Activated CD8-positive, alpha-beta T cell treated with anti-CD3 and anti-CD28 coated beads, Interleukin-2, amount 10 ng/mL, durations not matched to agents 7 days and 5 days (primary cell): ENCODE measurements at places on chromosomes 4 and X.

DNA sequence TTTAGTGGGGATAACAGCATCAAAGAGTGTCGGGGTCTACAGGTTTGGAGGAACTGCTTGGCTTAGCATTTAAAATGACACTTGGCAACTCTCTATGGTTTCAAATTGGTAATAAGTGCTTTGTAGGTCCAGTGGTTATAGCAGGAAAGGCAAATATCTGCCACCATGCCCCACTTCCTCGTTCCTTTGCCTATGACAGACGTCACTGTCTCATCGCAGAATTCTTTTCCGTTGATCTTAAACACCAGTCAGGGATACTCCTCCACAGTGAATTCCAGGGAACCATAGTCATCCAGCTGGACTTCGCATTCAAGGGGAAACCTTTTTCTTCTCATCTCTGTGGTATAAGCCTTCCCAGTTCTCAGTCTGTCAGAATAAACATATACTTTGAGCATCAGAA is 319.1 kb downstream of the GPAT3 start:
- no peaks in the 10 kb centered on the region for H3K36me3 ChIP-seq
- no peak overlapping the region for H3K27ac ChIP-seq
- no peaks in the 10 kb centered on the region for H3K4me1 ChIP-seq

GRCh38 chr4:79013756-79014155 is 74.5 kb upstream of the PAQR3 start:
- H3K27ac ChIP-seq = no peak overlapping the region
- H3K27me3 ChIP-seq = no peaks in the 10 kb centered on the region
- H3K36me3 ChIP-seq = no peaks in the 10 kb centered on the region
- H3K4me3 ChIP-seq = no peak overlapping the region
- H3K4me1 ChIP-seq = no peaks in the 10 kb centered on the region
- no peak for DNase-seq

DNA sequence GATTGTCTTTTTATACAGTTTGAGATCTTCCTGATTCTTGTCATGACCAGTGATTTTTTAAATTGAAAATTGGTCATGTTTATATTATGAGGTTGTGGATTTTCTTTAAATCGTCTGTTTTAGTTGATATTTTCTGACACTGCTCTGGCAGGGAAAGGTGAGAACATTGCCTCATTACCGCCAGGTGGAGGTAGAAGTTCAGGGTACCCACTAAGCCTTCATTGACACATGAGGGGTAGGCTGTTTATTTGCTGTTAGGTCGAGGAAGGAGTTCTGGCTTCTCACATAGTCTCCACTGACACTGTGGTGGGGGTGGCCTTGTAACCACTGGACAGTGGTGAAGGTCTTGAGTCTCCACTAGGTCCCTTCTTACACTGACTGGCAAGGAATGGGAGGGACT is 117.6 kb upstream of the GPR101 start:
- no peaks in the 10 kb centered on the region for H3K4me1 ChIP-seq
- no peak overlapping the region for H3K4me3 ChIP-seq
- no peak for DNase-seq
- H3K27ac ChIP-seq = no peak overlapping the region
- no peaks in the 10 kb centered on the region for H3K27me3 ChIP-seq

- H3K36me3 ChIP-seq = no peaks in the 10 kb centered on the region
- H3K27ac ChIP-seq = no peak overlapping the region
- H3K27me3 ChIP-seq = peaks cover 2% of the 10 kb centered on the region
- no peak for DNase-seq
- H3K4me3 ChIP-seq = no peak overlapping the region
These were observed 110.3 kb upstream of the KIT start for GRCh38 chr4:54547299-54548097.

DNA sequence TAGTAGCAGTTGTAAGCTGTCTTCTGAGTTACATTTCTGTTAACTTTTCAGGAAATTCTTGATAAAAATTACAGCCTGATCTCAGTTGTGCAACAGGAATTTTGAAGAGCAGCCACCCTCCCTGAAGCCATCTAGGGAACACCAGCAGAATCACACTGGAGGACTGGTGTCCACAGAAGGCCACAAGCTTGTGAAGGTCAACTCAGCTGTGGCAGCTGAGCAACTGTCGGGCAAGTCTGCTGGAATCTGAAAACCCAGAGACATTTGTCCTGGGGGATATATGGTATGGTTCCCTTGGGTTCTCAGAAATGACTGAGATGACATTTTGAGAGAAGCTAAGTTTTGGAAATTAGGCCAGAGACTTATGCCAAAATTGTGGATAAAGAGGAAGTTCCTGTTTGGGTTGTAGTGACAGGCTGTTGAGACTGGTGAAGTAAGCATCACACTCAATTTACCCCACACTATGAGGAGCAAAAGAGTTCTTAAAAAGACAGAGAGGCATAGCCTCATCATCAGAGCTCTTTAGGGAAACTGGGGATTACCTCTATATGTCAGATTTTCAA is 78.1 kb upstream of the TNIP3 start:
- H3K27ac ChIP-seq = no peak overlapping the region
- peaks cover 2% of the 10 kb centered on the region for H3K4me1 ChIP-seq
- no peak for DNase-seq
- no peaks in the 10 kb centered on the region for H3K36me3 ChIP-seq

GRCh38 chr4:17587094-17587822 is 10.3 kb downstream of the LAP3 start:
- peaks cover 8% of the 10 kb centered on the region for H3K4me1 ChIP-seq
- H3K4me3 ChIP-seq = no peak overlapping the region
- H3K27ac ChIP-seq = peak overlapping the region; percentile 39

DNA sequence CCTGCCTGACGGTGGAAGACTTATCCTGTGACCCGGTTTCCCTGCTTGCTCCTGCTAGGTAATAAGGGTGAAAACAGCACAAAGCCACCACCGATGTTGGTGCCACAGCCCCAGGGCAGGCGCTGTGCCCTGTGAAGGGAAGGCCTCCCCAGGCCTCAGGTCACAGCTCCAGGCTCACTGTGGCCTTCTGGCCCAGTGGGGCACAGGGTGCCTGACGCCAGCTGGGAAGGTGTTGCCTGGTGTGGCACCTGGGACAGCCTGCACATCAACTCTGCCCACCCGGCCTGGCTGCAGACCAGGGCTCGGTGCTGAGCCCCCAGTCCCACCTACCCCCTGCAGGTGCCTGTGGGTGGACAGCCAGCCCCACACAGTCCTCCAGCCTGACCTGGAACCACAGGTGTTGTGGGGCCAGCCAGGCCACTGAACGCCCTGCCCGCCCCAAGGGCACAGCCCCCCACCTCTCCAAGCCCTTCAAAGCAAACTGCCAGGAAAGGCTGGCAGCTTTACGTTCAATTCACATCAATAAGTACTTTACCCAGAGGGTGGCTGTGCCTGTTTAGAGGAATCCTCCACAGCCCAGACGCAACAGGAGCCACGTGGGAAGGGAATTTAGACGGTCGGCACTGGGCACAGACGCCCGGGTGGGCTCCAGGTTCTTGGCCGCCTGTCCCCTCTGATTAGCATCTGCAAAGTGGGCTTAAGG is 54.3 kb downstream of the ZFYVE28 start:
- no peaks in the 10 kb centered on the region for H3K27me3 ChIP-seq
- H3K36me3 ChIP-seq = no peaks in the 10 kb centered on the region
- no peaks in the 10 kb centered on the region for H3K4me1 ChIP-seq
- no peak for DNase-seq

GRCh38 chr4:8548731-8549351 is 31.4 kb upstream of the GPR78 start:
- H3K36me3 ChIP-seq = no peaks in the 10 kb centered on the region
- no peak overlapping the region for H3K4me3 ChIP-seq
- no peaks in the 10 kb centered on the region for H3K4me1 ChIP-seq
- no peak for DNase-seq
- H3K27ac ChIP-seq = no peak overlapping the region

GRCh38 chr4:166259081-166259480 is 386.0 kb downstream of the TLL1 start:
- no peaks in the 10 kb centered on the region for H3K36me3 ChIP-seq
- H3K27ac ChIP-seq = no peak overlapping the region
- no peak overlapping the region for H3K4me3 ChIP-seq

- DNase-seq = peak; percentile 43
- H3K27me3 ChIP-seq = no peaks in the 10 kb centered on the region
- H3K4me3 ChIP-seq = no peak overlapping the region
- peak overlapping the region; percentile 87 for H3K27ac ChIP-seq
- peaks cover 23% of the 10 kb centered on the region for H3K36me3 ChIP-seq
These were observed 51.3 kb upstream of the MAP3K15 start for GRCh38 chrX:19566359-19567222.

DNA sequence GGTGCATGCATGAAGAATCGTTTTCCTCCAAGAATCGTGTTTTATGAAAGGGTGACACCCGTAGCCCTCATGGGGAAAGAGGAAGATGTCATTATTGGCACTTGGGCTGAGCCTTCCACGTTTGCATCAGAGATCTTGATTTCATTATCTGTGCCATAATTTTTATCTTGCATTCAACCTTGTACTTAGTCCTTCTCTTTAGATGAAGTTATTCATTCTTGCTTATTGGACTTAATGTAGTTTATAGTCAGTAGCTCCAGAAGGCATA is 66.8 kb downstream of the GAB1 start:
- no peak overlapping the region for H3K4me3 ChIP-seq
- H3K27ac ChIP-seq = no peak overlapping the region
- no peak for DNase-seq
- H3K4me1 ChIP-seq = peaks cover 9% of the 10 kb centered on the region

DNA sequence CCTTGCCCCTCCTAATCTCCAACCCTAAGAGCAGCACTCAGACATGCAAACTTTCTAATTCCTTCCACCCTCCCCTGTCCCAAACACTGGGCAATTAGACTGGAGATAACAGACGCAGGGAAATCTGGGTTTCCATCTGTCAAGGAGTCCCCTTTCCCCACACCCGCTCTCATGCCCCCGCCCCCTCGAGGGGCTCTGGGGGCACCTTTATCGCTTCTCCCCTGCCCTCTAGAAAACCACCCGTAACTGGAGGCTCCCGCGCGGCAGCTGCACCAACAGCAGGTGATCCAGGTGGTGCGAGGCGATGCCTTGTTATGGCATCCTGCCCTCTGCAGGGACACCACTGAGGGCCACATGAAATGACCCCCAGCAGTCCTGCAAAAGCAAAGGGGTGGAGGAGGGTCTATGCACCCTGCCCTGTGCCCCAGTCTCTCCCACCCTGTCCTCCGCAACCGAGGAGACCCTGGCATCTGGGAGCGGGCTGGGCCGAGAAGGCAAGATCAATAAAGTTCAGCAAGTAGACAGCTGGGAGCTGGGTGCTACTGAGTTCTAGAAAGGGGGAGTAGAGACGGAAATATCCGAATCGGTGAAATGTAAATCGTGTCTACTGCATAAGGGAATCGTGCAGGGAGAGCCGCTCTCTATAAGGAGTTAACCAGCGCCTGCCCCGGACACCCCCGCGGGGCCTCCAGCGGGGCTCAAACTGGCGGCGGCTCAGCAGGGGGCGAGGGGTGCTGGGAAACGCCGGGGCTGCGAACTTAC is 1.6 kb downstream of the KCTD8 start:
- peak overlapping the region; percentile 18 for H3K4me3 ChIP-seq
- no peak for DNase-seq
- H3K36me3 ChIP-seq = peaks cover 3% of the 10 kb centered on the region
- peaks cover 35% of the 10 kb centered on the region for H3K27me3 ChIP-seq

DNA sequence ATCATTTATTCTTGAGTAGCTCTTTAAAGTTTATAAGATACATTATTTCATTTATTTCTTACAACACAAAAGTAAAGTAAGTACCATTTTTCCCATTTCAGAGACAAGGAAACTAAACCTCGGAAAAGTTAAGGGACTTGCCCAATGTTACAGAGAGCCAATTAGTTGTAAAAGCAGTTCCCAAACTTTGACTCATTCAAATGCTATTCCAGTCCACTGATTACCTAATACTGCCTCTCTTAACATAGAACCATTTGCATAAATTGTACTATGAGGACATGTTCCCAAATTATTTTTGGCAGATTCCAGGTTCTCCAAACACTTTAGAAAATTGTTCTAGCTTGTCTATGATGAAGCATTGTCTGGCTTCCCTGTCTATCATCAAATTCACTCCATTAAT is 45.6 kb upstream of the GRIA3 start:
- no peaks in the 10 kb centered on the region for H3K36me3 ChIP-seq
- no peak for DNase-seq
- no peaks in the 10 kb centered on the region for H3K4me1 ChIP-seq
- no peak overlapping the region for H3K4me3 ChIP-seq
- no peaks in the 10 kb centered on the region for H3K27me3 ChIP-seq

- H3K27me3 ChIP-seq = no peaks in the 10 kb centered on the region
- H3K36me3 ChIP-seq = no peaks in the 10 kb centered on the region
- no peaks in the 10 kb centered on the region for H3K4me1 ChIP-seq
These were observed 85.4 kb upstream of the FAT1 start for GRCh38 chr4:186809070-186809469.

- peak; percentile 35 for DNase-seq
- H3K4me3 ChIP-seq = peak overlapping the region; percentile 74
- peak overlapping the region; percentile 40 for H3K27ac ChIP-seq
- H3K4me1 ChIP-seq = peaks cover 12% of the 10 kb centered on the region
- H3K36me3 ChIP-seq = no peaks in the 10 kb centered on the region
- H3K27me3 ChIP-seq = no peaks in the 10 kb centered on the region
These were observed 483.6 kb downstream of the BCOR start for GRCh38 chrX:39613997-39614679.

DNA sequence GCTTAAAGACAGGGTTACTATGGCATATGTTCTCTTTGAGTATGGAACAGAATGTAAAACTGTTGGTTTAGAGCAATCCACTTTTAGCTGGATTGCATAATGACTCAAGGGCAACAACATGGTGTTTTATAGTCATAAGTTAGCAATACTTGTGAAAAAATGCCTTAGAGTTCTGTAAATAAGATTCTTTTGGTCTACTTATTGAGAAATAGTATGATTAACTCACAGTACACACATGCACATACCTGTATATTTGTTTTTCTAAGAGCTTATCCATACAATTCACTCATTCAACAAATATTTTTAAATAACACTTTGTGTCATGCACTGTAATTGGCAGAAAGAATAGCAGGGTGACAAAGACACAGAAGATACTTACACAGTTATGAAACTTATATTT is 1415.5 kb downstream of the PCDH7 start:
- H3K4me3 ChIP-seq = no peak overlapping the region
- H3K36me3 ChIP-seq = no peaks in the 10 kb centered on the region
- H3K4me1 ChIP-seq = no peaks in the 10 kb centered on the region
- DNase-seq = no peak
- H3K27me3 ChIP-seq = no peaks in the 10 kb centered on the region

DNA sequence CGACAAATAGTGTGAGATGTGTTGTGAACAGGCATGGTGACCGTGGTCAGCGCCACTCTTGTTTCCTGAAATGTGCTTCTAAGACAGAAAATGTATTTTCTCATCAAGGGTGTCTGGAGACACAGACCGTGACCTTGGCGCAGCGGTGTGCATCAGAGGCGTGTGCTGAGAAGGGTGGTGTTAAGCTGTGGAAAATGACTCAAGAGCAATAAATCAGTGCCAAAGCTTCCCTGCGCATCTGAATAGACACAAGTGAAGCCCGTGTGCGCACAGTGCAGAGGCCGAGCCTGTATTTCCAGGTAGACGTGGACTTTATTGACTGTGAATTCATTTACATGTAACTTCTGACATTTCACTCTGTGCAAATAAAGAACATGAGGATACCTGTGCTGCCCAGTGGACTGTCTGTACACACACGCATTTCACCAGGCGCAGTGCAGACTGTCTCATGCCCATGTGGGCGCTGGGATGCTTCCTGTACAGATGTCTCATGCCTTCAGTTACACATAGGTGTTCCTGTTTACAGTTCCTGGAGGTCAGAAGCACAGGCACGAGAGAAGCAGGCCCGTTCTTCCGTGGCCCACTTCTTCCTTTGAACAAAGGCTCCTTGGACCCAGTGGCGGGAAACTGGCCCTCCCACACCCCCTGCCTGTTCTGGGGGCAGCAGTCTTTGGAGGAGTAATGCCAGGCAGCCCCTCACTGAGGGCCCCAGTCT is 31.9 kb downstream of the NSG1 start:
- DNase-seq = no peak
- peaks cover 21% of the 10 kb centered on the region for H3K4me1 ChIP-seq
- peak overlapping the region; percentile 67 for H3K27ac ChIP-seq
- peak overlapping the region; percentile 9 for H3K4me3 ChIP-seq
